ENCODE measurements at places on chromosomes 2 and 18.

DNA sequence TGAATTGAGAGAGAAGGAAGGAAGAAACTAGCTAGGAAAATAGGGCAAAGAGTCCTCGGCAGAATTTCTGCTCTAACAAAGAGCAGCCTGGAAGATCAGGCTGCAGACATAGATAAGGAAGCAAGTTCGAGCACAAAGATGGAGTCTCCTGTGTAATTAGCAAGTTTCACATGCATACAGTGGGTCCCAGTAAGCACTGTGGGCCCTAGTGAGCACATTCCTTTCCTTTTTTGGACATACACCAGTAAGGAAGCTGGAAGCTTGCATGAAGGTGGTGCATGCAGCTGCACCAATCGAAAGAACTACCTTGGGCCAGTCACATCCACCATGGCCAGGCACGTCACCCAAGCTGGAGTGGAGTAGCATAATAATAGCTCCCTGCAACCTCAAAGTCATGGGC, 109.7 kb downstream of the NOL4 start:
- DNase-seq: no peak

- no peak for DNase-seq
Measured at GRCh38 chr2:49271060-49271606, 116.8 kb upstream of the FSHR start.

DNA sequence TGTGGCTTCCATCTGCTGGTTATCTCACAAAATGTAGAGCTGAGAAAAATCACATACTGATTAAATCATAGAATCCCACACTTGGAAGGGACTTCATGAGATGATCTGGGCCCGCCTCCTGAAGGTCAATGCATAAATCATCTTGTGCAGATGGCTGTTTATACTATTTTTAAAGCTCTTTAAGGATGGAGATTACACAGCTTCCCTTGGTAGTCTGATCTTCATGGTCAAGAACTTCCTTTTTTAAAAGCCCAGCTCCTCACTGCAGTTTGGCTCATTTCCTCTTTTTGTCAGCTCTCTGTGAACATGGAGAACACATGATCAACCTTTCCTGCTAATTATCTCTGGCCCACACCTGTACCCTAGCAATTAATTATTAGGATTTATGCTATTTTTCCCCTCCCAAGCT, 25.9 kb downstream of the GCG start:
- no peak for DNase-seq

DNA sequence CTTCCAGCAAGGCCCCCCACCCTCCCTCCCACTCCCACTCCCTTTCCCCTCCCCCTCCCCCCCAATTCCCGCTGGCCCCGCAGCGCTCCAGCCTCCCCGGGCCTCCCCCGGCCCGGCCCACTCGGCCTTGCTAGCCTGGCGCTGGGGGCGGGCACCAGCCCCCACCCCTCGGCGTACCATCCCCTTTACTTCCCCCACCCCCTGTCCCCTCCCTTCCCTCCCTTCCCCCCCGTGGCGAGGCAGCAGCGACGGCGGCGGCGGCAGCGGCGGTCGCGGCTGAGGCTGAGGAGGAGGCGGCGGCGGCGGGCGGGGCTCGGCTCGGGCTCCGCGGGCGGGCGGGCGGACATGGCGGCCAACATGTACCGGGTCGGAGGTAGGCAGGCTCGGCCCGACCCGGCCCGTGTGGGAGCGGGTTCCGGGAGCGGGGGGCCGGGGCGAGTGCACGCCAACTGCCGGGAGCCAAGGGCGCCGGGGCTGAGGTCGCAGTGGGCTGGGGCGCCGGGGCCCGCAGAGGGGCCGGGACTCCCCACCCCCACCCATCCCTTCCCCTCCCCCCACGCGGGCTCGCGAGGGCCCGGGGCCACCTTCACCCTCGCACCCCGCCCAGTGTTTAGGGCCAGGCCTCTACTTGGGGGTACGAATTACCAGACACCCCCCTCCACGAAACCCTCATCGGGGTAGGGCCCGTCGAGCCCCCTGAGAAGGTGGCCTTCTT, at the start of gene MTA3:
TSS of gene MTA3 (plus strand) at position 232 of the 715 bp plus-strand sequence. CDS start at position 346, 114 bp downstream.
- DNase-seq: no peak

DNA sequence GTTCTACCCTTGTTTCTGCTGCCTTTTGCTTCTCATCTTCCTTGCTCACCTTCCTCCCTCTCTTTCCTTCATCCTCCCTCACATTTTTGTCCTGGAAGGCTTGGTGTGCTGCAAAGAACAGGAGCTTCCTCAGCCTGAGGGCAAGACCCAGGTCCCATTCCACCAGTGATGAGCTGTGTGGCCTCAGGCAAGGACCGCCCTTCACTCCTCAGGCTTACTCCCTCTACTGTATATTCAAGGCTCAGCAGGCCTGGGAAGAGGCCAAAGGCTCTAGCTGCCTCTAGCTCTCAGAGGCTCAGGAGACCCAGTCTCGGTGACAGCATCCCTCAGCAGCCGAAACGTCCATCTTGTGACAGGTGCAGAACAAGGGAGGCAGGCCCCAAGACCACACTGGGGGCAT, 97.5 kb downstream of the MRO start:
- DNase-seq: no peak
